Activated CD4-positive, CD25-positive, alpha-beta regulatory T cell (primary cell): ENCODE measurements at places on chromosomes 6 and 20.

GRCh38 chr6:157490611-157491269 lies 109.8 kb downstream of the ZDHHC14 start:
- no peak for DNase-seq

GRCh38 chr6:71226151-71226550 lies 62.5 kb upstream of the OGFRL1 start:
- DNase-seq = no peak

DNA sequence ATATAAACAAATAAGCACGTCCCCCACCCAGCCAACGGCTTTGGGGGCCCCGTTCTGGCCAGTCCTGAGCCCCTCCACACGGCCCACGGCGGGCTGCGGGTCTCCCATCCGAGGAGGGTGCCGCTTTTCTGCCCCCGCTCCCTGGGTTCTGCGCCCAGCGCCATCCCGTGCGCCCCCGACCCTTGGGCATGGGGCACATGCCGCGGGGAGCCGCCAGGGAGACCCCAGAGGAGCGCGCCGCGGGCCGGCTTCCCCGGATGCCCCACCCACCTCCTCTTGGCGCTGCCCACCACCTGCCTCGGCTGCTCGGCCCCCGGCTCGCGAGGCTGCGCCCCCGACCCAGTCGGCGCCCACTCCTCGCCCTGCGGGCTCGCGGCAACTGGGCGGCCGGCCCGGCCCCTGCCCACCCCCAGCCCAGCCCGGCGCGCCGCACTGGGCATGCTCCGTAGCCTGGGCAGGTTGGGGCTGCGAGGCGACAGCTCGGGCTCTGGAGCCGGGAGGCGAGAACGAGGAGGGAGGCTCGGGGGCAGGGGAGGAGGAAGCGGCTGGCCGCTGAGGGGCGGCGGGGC lies 570 bp upstream of the PLCB4 start:
- no peak for DNase-seq

- DNase-seq = no peak
Observed at GRCh38 chr6:106981926-106982325, 7.4 kb upstream of the CD24 start.

- no peak for DNase-seq
Observed at GRCh38 chr20:62088258-62089127, 22.8 kb upstream of the TAF4 start.

GRCh38 chr6:156440688-156441087 lies 336.5 kb upstream of the ARID1B start:
- DNase-seq = no peak

- no peak for DNase-seq
Observed at GRCh38 chr6:131683479-131683878, 17.7 kb downstream of the OR2A4 start.

DNA sequence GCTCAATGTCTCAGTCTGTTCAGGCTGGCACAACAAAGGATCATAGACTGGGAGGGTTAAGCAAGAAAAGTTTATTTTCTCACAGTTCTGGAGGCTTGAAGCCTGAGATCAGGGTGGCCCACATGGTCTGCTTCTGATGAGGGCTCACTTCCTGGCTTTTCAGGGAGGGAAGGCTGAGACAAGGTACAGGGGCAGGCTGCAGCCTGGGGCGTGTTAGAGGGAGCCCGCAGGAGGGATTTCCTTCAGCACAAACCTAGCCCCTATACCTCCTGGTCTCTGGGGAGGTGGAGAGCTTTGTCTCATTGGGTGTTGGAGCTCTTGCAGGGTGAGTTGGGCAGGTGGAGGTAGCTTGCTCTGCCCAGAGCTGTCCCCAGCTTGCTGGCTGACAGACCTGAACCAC lies 81.1 kb upstream of the GPR6 start:
- DNase-seq = no peak

DNA sequence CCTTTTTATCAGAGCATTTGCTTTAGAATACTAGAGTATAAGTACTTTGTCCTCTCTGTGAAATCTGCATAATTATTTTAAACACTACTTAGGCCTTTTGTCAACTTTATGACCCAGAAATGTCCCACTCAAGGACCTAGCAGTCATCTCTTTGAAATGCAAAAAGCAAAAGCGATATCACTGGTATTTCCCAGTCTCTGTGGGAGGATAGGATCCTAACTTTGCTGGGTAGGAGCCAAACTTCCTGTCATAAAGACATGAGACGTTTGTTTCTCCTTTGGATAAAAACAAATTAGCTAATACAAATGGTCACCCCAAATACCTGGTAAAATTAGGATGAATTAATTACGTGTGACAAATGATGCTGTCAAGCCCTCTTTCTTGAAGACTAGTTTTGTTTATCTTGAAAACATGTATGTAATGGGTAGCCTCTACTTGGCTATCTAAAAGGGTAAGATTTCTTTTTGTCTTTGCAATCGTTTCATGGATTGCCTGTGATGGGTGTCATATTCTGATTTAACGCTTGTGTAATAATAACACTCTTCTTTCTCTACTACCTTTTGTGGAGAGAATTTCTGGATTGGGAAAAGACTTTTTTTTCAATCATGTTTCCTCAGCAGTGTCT lies 36.2 kb downstream of the DCDC2 start:
- no peak for DNase-seq

DNA sequence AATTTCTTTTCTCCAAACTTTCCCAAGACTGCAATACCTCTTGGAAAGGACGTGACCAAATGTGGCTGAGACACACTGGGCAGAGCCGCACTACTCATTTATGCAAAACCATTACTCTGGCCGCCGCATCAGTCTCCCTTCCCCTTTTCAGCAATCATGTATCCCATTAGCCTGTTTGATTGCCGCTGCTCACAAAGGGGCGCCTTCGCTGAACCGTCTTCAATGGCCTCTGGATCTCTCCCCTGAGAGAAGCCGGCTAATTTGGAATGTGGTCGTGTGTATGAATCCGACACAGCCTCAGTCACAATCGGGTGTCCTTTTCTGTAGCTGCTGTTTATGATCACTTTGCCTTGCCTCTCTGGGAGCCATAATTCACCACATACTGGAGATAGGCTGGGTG lies 361.1 kb downstream of the ZFAND3 start:
- DNase-seq = no peak

GRCh38 chr6:170087941-170088581 lies 202.8 kb downstream of the DLL1 start:
- peak; percentile 29 for DNase-seq

- DNase-seq = no peak
Observed at GRCh38 chr6:49550492-49551077, at the start of gene C6orf141. C6orf141 (plus strand) TSS chr6:49550668; CDS start chr6:49550793, 125 bp downstream.

- no peak for DNase-seq
Observed at GRCh38 chr6:94953867-94954631, 623.3 kb upstream of the MANEA start.

- no peak for DNase-seq
Observed at GRCh38 chr6:38348371-38348770, 291.4 kb downstream of the BTBD9 start.

- no peak for DNase-seq
Observed at GRCh38 chr6:135858931-135859330, 7.4 kb downstream of the PDE7B start.

DNA sequence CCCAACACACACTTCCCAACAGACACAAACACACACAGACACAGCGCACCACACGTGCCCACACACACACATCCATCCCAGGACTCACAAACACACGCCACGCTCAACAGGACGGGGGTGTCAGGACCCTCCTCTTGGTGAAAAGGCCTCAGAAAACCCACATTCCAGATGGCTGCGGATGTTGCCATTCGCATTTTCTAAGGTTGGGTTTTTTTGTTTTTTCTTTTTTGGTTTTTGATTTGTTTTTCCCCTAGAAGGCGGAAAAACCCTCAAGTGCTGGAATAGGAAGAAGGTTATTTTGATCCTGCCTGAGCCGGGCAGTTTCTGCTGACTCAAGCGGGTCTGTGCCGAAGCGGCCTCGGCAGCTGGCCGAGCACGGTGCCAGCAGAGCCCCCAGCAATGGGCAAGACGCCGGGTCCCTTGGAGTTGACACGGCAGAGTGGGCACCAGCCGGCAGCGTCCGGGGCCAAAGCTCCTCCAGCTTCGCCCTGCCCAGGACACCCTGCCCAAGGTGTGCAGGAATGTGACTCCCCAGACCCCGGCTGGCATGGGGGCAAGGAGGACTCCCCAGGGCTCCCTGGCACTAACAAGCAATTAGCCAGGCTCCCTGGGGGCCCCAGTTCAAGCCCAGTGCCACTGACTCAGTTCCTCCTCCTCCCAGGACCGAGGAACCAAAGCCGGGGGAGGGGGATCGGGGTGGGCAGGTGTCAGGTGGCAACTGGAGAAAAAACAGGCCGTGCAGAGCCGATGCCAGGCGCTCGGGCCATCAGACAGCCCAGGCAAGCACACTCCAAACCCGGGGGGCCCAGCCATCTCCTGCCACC lies 40.9 kb upstream of the ZBP1 start:
- DNase-seq = no peak

GRCh38 chr20:63494420-63495166 lies 4.3 kb downstream of the EEF1A2 start:
- DNase-seq = no peak

DNA sequence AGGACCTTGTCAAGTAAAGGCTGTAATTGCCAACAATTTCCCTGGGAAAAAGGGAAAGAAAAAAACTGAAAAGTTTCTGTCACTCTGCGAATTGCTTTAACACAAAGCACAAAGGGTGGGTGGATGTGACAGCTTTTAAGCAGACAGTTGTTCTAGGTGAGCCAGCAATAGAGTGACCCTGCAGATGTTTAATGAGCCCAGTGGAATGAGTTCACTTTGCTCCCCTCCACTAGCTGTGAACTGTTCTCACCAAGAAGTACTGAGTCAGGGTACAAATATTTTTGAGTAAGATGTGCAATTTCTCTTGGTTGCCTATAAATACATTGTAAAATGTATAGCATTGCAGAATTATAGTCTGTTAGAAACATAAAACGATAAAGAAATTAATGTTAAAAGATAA lies 26.2 kb upstream of the LRRC1 start:
- no peak for DNase-seq

DNA sequence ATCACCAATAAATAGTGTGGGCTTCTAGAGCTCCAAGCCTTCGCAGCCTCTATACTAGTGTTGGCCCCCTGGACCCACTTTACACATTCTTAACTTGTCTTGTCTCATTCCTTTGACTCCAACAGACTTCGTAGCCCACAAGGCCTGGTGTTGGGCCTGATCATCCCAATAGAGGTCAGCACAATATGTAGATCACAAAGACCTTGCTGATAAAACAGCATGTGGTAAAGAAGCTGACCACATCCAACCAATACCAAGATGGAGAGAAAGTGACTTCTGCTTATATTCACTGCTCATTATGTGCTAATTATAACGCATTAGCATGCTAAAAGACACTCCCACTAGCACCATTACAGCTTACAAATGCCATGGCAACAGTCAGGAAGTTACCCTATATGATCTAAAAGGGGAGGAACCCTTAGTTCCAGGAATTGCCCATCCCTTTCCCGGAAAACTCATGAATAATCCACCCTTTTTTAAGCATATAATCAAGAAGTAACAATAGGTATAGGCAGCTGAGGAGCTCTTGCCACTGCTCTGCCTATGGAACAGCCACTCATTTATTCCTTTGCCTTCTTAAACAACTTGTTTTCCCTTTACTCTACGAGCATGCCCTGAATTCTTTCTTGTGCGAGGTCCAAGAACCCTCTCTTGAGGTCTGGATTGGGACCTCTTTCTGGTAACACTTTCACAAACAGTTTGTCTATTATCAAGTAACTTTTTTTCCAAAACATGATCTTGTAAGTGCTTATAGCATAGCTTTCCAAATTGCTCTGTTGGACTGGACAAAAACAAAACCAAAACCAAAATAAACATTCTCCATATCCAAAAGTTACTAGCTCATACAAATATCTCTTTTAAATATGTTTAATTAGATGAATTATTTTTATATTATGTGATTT lies 54.6 kb upstream of the ECHDC1 start:
- DNase-seq = no peak

DNA sequence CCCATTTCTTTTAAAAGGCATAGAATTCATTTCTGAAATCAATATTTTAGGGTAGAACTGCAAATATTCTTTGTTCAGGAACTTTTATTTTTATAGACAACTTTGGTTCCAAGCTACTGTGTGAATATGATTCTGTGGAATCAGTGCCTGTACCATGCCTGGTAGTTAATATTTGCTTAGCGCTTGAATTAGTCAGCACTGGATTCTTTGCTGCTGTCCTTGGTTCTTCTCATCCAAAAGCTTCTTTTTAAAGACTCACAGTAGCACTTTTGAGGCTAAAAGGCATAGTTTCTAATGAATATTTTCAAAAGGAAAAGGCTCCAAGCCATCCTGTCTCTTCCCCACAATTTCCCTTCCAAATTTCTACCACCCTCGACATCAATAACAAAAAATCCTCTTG lies 109.5 kb downstream of the SLC35F1 start:
- no peak for DNase-seq

GRCh38 chr6:1137849-1138248 lies 174.0 kb upstream of the FOXQ1 start:
- no peak for DNase-seq

DNA sequence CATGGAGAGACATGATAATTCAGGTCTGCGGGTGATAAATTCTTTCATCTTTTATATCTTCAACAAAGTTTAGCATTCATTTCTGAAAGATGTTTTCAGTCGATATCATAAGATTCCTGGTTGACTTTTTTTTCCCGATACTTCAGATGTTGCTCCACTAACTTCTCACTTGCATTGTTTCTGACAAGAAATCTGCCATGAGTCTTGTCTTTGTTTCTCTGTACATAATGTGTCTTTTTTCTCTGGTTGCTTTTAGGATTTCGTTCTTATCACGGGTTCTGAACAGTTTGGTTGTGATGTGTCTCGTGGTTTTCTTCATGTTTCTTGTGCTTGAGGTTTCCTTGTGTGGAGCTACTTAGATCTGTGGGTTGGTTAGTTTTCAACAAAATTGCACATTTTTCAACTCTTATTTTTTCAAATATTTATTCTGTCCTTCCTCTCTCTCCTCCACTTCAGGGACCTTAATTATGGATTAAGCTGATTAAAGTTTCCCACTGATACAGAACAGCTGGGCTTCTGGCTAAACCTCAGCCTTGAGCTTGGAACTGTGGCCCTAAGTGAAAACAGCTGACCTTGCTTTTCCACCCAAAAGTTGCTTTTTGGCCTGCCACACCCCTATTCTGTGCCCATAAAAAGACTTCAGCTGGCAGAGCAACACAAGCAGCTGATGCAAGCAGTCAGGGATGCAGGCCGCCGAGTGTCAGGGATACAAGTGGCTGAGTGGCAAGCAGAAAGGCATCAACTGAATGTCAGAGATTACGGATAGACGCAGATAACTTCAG lies 97.9 kb upstream of the SNX9 start:
- no peak for DNase-seq

- DNase-seq = peak; percentile 32
Observed at GRCh38 chr6:106141441-106142237, 55.5 kb downstream of the PRDM1 start.

DNA sequence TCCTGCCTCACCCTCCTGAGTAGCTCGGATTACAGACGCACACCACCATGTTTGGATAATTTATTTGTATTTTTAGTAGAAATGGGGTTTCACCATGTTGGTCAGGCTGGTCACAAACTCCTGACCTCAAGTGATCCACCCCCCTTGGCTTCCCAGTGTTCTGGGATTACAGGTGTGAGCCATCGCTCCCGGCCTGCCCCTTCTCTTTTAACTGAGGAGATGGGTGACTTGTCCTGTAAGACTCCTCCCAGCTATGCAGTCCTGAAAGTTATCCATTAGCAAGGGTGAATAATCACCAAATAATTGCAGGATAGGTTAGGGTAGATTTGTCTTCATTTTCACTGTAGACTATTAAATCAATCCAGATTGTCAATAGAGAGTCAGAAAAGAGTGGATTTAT lies 40.5 kb upstream of the JARID2 start:
- no peak for DNase-seq

- DNase-seq = no peak
Observed at GRCh38 chr20:57779401-57780003, 69.7 kb upstream of the PMEPA1 start.
